Stimulated activated CD4-positive, alpha-beta T cell treated with anti-CD3 and anti-CD28 coated beads, TNF-alpha, amount 100 ng/mL, for 1 hour (primary cell): ENCODE measurements at places on chromosomes 4 and X.

GRCh38 chr4:44558031-44558605, 93.3 kb downstream of the YIPF7 start:
- no peak for DNase-seq

DNA sequence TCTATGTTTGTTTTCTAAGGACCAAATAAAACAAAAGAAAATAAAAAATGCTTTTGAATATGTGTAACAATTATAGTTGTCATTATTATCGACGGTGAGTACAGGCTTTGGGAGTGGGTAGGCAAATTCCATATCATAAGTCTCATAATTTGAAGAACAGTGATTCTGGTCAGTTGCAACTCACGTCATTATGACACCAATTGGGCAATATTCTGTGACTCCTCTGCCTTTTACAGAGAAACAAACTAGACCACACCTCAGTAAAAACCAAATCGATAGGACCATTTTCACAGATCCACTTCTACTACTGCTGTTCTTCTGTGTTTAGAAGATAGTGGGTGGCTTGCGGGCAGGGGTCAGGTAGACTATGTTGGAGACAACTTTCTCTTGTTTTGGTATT, 250.1 kb downstream of the C4orf33 start:
- no peak for DNase-seq

- DNase-seq, result no peak
These were observed at the start of gene TACR3 for GRCh38 chr4:103719830-103720207. TACR3 (minus strand) TSS chr4:103719985; CDS start chr4:103719675, 310 bp downstream.

- no peak for DNase-seq
These were observed 450.6 kb upstream of the RASGEF1B start for GRCh38 chr4:81922313-81922712.

DNA sequence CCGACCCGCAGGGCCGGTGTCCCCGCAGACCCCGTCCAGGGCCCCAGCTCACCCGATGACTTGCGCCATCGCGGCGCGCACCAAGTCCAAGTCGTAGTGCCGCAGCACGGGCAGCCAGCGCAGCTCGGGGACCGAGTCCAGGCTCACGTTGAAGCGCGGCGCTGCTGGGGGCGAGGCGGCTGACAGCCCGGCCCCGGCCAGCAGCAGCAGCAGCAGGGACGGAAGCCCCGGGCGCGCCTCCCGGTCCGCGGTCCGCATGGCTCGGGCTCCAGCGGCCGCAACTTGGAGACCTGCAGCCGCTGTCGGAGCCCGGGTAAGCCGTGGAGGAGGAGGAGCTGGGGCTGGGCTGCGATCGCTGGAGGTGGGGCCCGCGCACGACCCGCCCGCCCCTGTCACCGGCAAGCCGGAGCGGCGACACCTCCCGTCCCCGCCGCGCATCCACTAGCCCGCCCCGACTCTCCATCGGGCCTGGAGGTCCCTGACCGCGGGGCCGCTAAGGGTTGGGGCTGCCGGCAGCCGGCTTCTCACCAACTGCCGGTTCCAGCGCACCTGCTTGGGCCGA, at the start of gene NAAA:
Gene NAAA, minus strand, starts transcription at position 322 of the 562 bp plus-strand sequence. Its CDS starts 64 bp downstream, at position 258.
- DNase-seq, result peak; percentile 48

DNA sequence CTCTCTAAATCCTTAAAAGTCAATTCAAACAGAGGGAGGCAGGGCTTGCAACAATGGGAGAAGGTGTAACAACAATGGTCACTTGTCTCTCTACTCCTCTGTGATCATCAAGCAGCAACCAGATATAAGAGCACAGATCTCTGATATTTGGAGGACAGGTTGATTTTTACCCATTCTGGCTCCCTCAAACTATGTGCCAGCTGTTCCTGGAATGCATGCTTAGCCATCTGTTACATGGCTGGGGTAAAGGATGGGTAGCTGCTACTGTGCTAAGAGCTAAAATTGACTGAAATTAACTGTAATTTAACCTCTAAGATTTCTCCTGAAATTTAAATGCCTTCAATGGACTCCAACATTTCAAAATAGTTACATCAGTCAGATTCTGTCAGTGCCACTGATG, 1459.9 kb downstream of the PCDH7 start:
- DNase-seq, result no peak

- DNase-seq, result no peak
These were observed 71.3 kb downstream of the HTRA3 start for GRCh38 chr4:8340781-8341241.

DNA sequence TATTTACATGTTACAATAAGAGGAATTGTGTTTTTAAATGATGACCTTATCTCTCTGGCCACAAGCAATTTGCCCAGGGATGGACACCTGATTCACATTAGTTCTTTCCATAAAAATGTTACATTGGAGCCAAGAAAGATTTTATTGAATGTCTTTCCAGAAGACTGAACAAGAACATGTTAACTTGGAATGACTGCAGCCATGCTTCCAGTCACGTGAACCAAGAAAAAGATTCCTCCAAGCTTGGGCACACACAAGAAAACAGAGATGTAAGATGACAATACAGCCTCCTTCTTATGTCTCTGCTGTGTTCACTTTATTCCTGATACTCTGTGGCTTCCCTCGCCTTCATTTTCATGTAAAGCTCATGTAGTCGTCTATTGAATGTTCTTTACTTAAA, 737.6 kb downstream of the TRIML1 start:
- DNase-seq, result no peak

DNA sequence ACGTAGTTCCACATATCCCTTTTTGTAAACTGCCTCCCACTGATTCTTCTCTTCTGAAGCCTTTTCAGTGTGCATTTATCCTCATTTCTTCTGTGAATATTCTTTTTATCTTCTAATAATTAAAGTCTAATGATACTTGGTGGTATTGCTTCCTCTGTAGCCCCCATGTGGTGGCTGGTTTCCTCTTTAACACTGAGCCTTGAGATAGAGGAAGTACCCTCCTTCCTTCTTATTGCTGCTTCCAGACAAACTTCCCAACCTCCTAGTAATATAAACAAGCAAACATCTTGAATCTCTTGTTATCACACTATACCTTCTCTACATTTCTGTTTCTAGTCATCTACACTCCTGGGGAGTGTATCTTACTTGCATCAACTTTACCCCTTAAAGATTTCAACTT, 310.5 kb upstream of the GIMD1 start:
- DNase-seq, result no peak

DNA sequence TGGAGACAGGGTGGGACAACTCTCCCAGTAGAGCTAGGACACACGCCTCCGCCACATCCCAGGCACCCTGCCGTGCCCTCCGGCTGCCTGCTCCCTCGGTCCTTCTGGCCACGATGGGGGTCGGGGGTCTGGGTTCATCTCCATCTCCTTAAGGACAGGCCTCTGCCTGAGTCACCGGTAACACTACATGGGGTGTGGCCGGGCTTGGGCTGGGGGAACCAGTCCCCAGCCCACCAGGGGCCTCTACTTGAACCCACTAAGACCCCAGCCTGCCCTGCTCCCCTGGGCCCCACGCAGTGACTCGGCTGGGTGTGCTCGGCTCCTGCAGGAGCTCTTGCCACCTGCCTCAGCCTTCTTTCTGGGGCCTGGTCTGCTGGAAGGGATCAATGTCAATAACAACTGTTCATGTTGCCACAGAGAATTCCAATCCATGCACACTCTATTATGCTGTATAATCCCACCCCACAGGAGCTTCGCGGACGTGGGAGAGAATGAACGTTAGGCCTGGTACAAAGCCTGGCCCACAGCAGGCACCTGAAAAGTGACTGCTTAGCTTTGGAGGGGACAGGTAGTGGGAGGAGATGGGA, 177.7 kb upstream of the PSAPL1 start:
- DNase-seq, result no peak

- no peak for DNase-seq
These were observed 18.3 kb downstream of the GAB1 start for GRCh38 chr4:143354990-143355389.

- DNase-seq, result peak; percentile 15
These were observed 63.3 kb downstream of the AFAP1 start for GRCh38 chr4:7876201-7876875.

DNA sequence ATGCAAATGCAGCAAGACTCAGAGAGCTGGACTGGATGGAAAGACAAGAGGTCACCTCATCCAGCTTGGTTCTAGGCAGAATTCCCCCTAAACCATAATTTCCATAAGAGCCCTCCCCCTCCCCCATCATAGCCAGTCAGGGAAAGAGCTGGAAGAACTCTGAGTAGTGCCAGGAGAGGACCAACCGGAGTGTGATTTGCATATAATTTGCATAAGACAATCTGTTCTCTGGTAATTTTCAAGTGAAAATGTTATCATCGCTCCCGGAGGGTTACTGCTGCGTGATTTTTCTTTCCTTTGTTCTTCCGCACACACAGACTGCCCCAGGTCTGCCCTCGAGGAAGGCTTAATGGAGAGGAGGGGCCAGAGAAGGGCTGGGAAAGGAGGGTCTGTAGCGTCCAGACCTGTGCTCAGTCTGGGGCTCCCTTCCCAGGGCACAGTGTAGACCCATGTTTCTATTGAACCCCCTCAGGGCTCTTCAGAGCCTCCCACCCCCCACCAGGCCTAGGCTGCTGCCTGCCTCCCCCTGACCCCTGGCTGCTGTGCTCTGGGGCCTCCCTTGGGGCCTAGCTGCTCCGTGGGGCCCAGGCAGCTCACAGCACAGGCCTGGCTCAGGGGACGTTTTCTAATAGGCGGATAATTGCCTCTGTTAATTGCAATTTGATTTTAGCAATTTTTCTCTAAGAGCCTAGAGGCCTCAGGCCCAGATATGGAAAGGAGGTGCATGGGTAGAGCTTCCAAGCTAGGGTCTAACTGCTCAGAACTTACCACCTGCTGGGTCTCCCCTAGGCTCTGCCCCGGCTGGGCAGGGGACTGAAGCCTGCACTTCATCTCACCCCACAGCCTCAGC, 90.4 kb upstream of the PJA1 start:
- DNase-seq, result no peak

GRCh38 chr4:95118497-95118896, 360.7 kb downstream of the BMPR1B start:
- DNase-seq, result no peak
